ENCODE measurements at places on chromosomes 16 and 17. TPM values are rescaled to one million over a fixed set of nuclear protein-coding genes. Genes with fewer than 3 reads are reported as not detected.

GRCh38 chr17:32528825-32529224, 42.0 kb downstream of the CDK5R1 start:
- DNase-seq = no peak

- DNase-seq = no peak
Measured at GRCh38 chr16:11949527-11949926, 7.7 kb upstream of the NPIPB2 start.

DNA sequence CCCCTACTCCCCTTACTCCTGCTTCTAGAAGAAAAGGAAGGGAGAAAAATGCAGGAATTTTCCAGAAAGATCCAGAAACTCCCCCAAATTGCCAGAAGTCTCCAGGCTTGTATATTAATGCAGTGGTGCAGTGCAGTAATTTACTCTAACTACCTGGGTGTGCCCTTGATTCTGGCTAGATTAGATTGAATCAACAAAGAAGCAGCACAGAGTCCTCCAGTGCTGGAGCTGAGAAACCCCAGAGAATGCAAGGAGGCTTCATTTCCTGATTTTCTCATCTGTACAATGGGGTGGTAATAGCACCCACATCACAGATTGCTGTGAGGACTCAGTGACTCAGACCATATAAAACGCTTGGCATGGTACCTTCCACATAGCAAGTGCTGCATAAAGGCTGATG, 247.3 kb upstream of the RPL38 start:
- DNase-seq = peak; percentile 44

HIGD1B gene
- total RNA-seq = 0.53 TPM

PRR15L gene
- 259 TPM for total RNA-seq

- no peak for DNase-seq
Measured at GRCh38 chr17:37693328-37693727, 50.1 kb upstream of the DDX52 start.

CXCL16 gene
- 41.8 TPM for total RNA-seq

DNA sequence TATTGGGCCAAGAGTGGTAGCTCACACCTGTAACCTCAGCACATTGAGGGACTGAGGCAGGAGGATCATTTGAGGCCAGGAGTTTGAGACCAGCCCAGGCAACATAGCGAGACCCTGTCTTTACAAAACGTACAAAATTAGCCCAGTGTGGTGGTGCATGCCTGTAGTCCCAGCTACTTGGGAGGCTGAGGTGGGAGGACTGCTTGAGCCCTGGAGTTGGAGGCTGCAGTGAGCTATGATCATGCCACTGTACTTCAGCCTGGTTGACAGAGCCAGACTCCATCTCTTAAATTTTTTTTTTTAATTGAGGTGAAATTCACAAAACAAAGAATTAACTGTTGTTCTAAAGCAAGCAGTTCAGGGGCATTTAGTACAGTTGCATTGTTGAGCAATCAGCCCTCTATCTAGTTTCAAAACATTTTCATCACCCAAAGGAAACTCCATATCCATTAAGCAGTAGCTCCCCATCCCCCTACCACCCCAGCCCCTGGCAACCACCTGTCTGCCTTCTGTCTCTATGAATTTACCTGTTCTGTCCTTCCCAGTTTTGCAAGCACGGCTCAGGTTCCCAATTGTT, 15.6 kb downstream of the SNX29 start:
- no peak for DNase-seq

- no peak for DNase-seq
Measured at GRCh38 chr17:57391857-57392471, 135.6 kb downstream of the MSI2 start.

TERB1 gene
- not detected for total RNA-seq

GRCh38 chr16:85090873-85091521, 21.3 kb downstream of the CIBAR2 start:
- peak; percentile 31 for DNase-seq

DNA sequence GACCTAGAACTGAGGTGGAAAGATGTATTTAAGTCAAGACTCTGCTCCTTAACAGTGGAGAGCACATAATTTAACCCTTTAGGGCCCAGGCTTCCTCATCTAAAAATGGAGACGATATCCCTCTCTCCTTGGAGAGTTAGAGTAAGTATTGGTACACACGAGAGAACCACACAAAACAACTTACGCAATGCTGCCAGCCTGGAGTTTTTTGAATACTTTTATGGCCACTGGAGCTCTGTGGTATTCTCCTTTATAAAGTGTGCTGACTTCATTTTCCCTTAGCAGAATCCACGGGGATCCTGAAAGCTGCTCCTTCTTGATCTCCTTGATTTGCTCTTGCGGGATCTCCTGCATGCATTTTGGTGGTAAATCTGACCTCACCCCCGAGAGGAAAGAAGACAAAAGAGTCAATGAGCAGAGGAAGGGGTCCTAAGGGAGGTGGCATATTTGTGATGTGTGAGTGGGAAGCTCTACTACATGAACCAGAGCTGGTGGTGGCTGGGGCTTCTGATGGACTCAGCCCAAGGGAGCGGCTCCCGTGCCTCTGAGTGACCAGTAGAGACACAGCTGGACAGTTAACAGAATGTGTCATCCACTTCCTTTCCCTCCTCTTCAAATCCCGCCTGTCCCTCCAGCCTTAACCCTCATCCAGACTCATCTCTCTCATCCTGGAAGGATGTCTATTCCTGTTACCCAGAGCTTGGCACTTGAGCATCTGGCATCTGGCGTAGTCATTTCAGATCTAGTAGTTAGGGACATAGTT, 9.4 kb downstream of the MLKL start:
- DNase-seq = no peak

DNA sequence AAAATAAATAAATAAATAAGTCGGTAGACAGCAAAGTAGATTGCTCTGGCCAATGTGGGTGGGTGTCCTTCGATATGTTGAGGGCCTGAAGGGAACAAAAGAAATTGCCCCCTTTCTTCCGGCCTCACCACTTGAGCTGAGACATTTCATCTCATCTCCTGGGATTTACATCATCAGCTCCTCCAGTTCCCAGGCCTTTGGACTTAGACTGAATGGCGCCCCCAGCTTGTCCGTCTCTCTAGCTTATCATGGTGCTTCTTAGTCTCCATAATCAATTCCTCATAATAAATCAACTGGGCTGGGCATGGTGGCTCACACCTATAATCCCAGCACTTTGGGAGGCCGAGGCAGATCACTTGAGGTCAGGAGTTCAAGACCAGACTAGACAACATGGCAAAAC, 13.8 kb upstream of the HAP1 start:
- no peak for DNase-seq

TOB1 gene
- total RNA-seq = 169 TPM

GRCh38 chr16:50001144-50001543, 23.9 kb upstream of the CNEP1R1 start:
- DNase-seq = no peak

DNA sequence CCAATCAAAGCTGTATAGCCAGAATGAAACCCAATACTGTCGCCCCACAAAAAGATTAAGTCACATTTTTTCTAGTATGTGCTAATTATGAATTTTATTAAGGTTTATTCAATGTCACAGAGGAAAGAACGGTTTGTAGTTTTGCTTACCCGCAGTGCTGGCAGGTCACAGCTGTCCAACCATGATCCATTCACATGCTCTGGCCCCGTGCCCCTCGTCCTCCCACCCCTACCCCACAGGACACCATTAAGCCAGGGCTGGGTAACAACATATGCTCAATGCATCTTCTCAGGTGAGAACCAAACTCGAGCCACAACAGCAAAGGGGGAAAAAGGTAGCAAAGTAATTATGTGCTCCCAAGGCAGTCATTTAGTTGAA, 589 bp upstream of the FBF1 start:
- DNase-seq = no peak

- DNase-seq = no peak
Measured at GRCh38 chr16:89049484-89050118, 44.1 kb upstream of the ACSF3 start.

- DNase-seq = no peak
Measured at GRCh38 chr16:4380119-4381063, 8.7 kb downstream of the VASN start.

PYY gene
- 73.8 TPM for total RNA-seq

SLFN12 gene
- 2.0 TPM for total RNA-seq

PMFBP1 gene
- total RNA-seq = 3.7 TPM

DNA sequence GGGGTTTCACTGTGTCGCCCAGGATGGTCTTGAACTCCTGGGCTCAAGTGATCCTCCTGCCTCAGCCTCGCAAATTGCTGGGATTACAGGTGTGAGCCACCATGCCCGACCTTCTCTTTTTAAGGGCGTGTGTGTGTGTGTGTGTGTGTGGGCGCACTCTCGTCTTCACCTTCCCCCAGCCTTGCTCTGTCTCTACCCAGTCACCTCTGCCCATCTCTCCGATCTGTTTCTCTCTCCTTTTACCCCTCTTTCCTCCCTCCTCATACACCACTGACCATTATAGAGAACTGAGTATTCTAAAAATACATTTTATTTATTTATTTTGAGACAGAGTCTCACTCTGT, 3.9 kb downstream of the STH start:
- DNase-seq = no peak

- DNase-seq = peak; percentile 72
Measured at GRCh38 chr17:1188812-1189504, 9.2 kb upstream of the ABR start.

DNA sequence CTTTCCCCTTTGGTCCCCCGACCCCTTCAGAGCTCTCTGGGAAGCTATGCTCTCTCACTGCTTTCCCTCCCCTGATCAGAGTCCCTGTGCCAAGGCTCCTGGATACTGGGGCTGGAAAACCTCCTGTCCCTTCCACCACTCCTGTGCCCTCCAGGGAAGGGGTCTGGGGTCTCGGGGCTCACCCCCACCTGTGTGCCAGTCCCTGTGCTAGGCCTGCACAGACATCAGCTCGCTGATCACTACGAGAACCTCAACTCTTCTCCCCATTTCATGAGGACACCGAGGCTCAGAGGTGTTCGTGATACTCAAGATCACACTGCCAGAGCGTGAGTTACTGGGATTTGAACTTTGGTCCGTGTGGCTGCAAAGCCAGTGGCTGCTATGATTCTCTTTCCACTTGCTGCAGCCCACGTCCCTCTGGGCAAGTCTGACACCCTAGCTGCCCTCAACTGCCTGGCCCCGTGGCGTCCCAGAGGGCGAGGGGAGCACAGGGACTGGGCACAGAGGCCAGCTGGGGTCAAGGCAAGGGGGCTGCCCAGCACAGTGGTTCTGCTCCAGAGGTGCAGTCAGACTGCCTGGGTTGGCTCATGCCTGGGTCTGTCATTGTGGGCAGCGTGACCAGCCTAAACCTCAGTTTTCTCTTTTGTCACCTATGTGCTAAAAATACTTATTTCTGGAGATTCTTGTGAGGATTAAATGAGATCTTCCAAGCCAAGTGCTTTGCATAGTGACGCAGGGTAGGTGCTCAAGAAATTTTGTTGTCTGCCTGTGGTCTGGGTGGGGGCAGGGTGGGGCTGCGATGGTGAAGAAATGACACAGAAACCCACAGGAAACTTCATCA, 43.8 kb upstream of the TOB1 start:
- DNase-seq = no peak

GRCh38 chr17:7579001-7579833, at the start of gene CD68:
CD68 (plus strand) TSS chr17:7579638; CDS start chr17:7579678, 40 bp downstream.
- DNase-seq = peak; percentile 80

- DNase-seq = no peak
Measured at GRCh38 chr17:40469805-40470675, 26.8 kb downstream of the IGFBP4 start.

DNA sequence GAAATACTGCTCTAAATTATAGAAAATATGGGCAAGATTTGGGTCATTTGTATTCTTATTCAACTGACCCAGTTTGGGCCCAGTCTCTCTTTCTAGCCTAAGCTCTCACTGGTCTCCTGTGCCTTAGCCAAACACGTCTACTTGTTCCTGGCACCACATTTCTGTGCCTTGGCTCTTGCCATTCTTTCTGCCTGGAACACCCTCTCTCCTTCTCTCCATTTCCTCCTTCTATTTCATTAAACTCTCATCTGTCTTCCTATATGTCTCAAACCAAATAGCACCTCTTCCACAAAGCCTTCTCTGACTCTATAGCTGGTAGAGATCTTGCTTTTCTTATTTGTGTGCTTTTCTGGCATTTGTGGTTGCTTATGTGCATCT, 37.7 kb upstream of the NUFIP2 start:
- no peak for DNase-seq

GRAPL gene
- 0.35 TPM for total RNA-seq

DNA sequence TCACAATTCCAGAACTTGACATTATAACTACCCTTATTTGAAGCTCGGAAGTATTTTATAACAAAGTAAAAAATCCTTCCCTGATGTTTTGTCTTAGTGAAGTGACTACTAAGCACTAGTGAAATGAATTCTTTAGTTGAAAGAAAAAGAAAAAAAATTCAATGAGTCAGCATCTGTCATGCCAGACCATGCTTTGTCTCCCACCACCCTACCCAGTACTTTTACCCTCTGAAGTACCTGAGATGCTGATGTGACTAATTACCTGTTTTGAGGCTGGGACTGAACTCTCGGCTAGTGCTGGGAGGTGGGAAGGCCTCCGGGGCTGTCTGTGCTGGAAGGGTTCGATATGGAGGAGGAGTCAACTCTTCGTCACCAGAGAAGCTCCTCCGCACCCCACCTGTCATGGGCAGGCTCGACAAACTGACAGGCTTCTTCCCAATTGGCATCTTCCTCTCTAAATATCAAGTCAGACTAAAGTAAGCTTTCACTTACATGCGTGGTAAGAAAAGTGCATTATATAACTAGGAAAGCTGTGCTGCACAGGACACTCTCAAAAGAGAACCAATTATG, 19.6 kb downstream of the NME2 start:
- DNase-seq = no peak

CCL4L2 gene
- 0.42 TPM for total RNA-seq

FAM222B gene
- total RNA-seq = 27.9 TPM

GRCh38 chr16:31388535-31388934, 4.6 kb upstream of the ITGAD start:
- DNase-seq = no peak

TEKT1 gene
- not detected for total RNA-seq

DNA sequence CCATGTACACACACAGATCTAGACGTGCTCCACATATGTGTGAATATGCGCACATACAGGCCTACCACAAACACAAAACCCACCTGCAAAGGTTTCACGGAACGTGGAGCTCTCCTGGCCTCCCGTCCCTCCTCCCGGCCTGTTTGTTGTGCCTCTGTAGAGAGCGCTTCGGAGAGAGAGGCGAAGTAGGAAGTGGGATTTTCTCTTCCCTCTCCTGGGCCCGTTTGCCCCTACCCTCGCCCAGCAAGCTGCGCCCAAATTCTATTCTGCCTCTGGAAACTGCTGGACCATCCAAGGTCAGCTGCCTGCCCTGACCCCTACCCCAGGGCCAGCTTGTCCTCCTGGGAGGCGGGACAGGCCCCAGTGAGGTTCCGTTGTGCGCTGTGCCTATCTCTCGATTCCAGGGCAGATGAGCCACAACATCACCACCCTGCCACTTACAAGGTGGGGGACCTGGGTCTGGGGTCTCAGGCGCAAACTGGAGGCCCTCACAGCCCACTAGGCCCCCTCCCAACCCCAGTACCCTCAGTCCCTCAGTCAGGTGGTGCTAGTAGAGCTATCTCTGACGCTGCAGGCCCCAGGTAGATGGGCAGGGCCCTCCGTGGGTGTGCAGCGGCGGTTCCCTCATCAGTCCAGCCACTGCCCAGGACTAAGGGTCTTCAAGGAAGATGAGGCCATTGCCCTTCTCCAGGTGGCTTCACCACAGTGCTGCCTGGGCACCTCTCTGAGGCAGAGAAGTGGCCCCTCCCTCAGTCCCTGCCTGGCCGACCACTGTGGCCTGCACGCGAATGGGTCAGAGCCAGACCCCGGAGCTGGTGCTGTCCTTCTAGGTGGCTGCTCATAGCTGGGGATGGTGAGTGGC, 54.2 kb downstream of the BEAN1 start:
- DNase-seq = no peak

- peak; percentile 72 for DNase-seq
Measured at GRCh38 chr16:19114359-19115147, 789 bp downstream of the ITPRIPL2 start.

AGRP gene
- not detected for total RNA-seq

ENDOV gene
- 19.1 TPM for total RNA-seq

CLEC18A gene
- 0.32 TPM for total RNA-seq

GRCh38 chr16:50169555-50170096, 16.5 kb downstream of the TENT4B start:
- DNase-seq = no peak
